Non-pigmented ciliary epithelial cell (primary cell): ENCODE measurements at places on chromosomes 11 and 22.
A peak's percentile ranks its signal among the peaks of the same experiment; 100 is the strongest.

DNA sequence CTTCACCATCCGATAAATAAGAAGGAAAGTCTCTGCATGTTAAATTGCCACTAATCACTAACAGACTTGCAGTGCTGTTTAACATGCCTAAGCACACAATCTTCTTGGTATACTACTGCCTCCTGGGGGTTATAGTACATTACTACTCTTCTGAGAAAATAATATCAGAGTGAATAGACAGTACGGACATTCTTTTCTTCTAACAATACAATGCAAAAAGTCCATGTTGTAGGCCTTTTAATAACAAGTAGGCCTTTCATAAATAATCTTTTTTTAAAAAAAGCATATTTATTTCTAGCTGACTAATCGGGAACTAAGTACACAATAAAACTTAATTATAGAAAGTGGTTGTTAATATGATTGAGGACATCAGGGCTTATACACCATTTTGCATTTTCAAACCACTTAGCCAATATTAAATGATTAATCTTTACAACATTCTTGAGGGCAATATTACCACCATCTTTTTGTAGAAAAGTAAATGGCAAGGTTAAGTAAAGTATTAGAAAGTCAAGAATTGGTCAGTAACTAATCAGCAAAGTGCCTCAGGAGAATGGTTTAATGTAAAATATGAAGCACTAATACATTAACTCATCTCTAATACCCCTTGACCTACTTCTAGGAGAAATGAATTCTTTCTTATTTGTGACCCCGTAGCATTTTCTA lies 84.7 kb downstream of the TTC28 start:
- DNase-seq, result peak; percentile 35

DNA sequence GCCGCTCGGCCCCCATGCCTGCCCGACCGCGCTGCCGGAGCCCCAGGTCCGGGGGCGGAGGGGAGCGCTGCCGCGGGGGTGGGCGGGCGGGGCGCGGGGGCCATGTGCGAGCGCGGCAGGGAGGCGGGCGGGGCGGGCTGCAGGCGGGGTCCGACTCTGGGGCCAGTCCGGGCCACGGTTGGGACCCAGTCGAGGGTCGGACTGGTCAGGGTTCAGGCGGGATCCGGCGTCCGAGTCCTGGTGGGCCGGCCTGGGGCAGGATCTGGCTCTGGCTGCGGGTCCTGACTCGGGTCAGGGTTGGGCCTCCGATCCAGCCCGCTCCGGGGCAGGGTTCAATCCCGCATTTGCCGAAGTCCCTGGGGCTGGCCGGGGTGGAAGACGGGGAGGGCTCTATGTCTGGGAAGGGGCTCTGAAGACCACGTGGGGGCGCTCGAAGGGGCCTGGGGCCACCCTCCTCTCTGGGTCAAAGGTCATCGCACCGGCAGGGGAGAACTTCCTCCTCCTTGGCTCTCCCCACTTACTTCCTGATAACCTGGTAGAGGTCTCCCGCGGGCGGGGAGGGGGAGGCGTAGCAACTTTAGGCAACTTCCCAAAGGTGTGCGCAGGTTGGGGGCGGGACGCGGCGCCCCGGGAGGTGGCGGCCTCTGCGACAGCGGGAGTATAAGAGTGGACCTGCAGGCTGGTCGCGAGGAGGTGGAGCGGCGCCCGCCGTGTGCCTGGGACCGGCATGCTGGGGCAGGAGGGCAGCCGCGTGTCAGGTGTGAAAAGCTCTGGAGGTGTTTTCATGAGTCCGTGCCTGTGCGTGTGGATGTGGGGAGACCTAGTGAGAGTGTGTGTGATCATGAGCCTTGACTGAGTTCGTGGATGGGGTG lies 603 bp downstream of the ESRRA start:
- DNase-seq, result no peak

DNA sequence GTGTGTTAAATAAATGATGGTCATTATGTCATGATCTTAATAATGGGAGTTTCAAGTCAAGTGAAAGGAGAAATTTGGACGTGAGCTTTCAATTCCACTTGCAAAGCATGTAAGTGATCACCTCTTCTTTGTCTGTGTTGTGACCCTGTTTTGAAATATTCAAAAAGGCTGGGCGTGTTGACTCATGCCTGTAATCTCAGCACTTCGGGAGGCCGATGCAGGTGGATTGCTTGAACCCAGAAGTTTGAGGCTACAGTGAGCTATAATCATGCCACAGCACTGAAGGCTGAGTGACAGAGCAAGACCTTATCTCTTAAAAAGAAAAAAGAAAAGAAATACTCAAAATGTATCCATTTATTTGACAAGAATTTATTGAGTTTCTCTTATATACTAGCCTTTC lies 32.9 kb upstream of the EED start:
- DNase-seq, result no peak

GRCh38 chr11:126591966-126592489 lies 236.5 kb downstream of the ST3GAL4 start:
- no peak for DNase-seq

GRCh38 chr22:47715866-47716578 lies 953.6 kb downstream of the TBC1D22A start:
- no peak for DNase-seq

GRCh38 chr11:24437123-24437522 lies 59.7 kb upstream of the LUZP2 start:
- DNase-seq, result no peak

DNA sequence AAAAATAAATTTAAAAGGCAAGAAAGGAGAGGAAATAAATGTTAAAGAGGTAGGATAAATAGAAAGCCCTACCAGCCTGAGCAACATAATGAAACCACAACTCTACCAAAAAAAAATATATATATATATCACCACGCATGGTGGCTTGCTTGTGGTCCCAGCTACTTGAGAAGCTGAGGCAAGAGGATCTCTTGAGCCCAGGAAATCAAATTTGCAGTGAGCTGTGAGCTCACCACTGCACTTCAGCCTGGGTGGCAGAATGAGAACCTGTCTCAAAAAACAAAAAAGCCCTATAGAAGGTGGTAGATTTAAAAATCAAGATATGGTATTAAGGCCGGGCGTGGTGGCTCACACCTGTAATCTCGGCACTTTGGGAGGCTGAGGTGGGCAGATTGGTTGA lies 10.5 kb downstream of the NUCB2 start:
- DNase-seq, result no peak
